ENCODE measurements at places on chromosomes 3 and 15.

DNA sequence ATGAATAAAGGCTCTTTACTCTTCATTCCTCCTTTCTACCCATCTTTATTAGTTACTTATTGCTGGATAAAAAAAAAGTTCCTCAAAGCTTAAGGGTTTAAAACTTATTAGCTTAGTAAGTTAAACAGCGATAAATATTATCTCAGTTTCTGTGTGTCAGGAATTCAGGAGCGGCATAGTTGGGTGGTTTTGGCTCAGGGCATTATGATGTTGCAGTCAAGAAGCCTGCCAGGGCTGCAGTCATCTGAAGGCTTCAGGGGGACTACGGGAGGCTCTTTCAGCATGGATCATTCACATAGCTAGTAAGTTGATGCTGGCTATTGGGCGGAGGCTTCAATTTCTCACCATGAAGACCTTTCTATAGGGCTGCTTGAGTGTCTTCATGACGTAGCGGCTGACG, 1.9 kb upstream of the DLG1 start:
- no peak for DNase-seq

- DNase-seq: no peak
These were observed 124.9 kb downstream of the TMEM266 start for GRCh38 chr15:76184650-76185035.

- DNase-seq: peak; percentile 92
These were observed 25.6 kb downstream of the GYG1 start for GRCh38 chr3:149016669-149017541.

GRCh38 chr3:55484801-55485791, 2.0 kb downstream of the WNT5A start:
- no peak for DNase-seq

GRCh38 chr3:115227461-115227860, 80.4 kb upstream of the ZBTB20 start:
- DNase-seq: no peak

- no peak for DNase-seq
These were observed 394.0 kb downstream of the FOXP1 start for GRCh38 chr3:71189480-71189879.

DNA sequence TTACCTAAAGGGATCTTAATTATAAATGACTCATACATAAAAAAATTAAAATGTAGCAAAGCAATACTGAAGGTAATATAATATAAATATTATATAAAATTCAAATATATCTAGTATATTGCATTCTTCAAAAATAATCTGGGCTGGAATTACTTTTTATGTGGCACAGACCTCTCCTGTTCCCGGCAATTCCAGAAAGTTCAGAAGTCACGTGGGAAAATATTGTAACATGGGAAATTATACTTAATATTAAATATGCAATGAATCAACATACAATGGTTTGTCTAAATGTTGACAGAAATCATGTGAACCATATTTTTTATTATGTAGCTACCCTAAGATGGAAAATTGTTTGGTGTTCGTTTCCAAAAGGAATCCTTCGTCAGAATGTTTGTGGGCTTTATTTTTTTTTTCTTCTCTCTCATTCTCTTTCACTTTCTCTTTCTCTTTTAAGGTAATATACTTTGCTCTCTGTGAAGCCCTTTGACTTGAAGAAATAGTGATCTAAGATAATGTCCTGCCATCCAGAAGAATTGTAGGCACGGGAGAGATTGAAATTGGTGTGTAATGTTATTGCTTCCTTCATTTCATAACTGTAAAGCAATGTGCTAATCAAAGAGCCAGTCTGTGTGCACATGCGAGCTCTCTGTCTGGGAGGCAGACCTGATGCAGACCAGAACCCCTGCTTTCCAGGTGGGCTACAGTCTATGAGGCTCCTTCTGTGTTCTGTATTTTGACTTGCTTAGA, 559.4 kb downstream of the NR2F2 start:
- no peak for DNase-seq

GRCh38 chr15:39287322-39288195, 293.3 kb upstream of the THBS1 start:
- DNase-seq: no peak

- peak; percentile 5 for DNase-seq
These were observed 238.0 kb downstream of the SHOX2 start for GRCh38 chr3:157868196-157868595.

DNA sequence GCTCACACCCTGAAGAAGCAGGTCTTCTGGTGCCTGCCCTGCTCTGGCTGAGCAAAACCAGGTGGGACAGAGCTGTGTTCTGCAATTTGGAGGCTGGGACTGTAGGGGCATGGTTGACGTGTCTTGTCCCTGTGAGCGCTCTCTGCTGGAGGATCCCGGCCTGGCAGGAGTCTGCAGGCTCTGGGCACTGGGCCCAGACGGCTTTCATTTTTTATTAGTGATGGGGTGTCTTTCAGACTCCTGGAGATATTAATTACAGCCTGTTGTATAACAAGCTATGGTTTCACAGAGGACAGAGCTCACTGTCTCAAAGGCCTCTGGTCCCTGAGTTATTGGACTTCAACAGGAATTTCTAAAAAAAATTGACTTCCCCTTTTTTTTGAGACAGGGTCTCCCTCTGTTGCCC, 29.5 kb upstream of the ZNF710 start:
- DNase-seq: peak; percentile 5

DNA sequence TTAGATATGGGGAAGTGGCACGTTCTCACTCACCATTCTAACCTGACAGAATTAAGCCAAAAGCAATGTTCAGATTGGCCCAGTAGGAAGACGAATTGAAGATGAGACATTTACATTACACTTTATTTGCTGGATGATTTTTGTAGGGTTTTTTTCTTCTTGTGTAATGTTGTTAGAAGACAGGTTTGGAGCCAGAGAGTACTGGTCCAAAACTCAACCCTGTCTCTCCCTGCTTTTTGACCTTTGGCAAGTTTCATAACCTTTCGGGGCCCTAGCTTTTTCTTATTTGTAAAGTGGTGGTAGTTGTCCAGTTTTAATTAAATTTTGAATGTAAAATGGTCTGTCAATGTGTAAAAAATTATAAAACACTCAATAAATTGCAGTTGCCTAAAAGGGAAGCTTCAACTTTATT, 29.5 kb downstream of the PDE8A start:
- no peak for DNase-seq

DNA sequence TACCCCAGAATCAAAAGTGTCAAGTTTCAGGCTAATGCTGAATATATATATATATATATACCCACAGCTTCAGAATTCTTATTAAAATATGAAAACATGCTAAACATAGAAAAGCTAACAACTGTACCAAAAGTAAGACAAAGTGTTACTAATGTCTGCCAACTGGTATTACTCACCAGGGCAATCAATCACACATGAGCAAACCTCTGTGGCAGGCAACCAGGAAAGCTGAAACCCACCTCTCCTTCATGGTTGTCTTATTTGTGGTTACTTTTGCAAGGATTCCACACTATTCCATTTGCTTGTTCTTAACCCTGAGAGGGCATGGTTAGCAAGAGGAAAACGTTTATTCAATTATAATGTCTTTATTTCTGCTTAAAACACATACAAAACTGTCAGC, 512.3 kb upstream of the MDFIC2 start:
- no peak for DNase-seq

DNA sequence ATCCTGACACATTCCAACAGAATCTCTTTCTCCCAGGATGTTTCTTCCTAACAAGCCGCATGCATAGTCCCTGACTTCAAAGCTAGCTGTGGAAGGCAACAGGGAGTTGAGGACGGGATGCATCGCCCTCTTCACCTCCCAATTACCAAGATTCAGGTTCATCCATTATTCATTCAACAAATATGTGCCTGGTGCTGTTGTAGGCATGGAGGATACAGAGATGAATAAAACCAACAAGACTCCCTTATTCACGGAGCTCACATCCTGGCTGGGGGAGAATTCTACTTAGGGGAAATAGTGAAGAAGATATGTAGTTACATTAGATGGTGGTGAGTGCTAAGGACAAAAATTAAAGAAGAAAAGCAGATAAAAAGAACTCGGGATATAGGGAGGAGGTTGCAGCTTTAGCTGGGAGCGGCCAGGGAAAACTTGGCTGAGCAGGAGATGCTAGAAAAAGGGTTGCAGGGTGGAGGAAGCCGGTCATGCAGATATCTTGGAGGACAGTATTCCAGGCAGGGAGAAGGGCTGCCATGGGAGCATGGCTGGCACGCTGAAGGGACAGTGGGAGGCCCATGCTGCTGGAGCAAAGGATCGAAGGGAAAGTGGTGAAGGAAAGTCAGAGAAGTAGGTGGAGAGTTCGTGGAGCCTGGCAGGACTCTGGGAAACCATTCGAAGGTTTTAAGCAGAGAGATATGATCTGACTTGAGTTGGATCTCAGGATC, 5.0 kb downstream of the ITGB5 start:
- no peak for DNase-seq

DNA sequence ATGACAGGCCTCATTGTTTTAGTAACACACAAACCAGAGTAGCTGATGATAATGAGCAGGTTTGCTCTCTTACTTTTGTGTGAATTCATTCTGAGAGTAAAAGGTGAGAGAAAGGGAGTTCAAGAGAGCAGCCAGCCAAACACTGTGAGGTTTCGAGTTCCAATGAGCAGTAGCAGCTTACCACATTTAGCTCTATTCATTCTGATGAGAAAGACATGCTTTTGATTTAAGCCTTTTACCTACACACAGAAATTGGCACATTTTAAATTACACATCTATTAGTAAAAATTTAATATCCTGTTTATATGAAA, 28.0 kb downstream of the GLDN start:
- DNase-seq: no peak

DNA sequence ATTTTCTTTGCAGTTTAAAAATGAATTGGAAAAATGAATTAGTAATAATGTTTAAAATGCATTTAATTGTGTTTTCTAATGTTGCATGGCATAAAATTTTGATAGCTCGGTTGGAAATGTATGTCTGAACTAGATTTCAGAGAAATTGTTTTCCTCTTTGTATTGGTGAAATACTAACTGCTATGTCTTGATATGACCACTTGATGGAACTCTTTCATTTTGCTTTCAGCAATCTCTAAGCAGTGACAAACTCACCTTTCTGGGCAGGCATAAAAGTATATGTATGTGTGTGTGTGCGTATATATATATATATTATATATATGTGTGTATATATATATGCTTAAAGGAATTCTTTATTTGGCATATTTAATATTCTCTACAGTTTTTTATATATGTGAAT, 239.3 kb upstream of the ZNF717 start:
- DNase-seq: no peak

DNA sequence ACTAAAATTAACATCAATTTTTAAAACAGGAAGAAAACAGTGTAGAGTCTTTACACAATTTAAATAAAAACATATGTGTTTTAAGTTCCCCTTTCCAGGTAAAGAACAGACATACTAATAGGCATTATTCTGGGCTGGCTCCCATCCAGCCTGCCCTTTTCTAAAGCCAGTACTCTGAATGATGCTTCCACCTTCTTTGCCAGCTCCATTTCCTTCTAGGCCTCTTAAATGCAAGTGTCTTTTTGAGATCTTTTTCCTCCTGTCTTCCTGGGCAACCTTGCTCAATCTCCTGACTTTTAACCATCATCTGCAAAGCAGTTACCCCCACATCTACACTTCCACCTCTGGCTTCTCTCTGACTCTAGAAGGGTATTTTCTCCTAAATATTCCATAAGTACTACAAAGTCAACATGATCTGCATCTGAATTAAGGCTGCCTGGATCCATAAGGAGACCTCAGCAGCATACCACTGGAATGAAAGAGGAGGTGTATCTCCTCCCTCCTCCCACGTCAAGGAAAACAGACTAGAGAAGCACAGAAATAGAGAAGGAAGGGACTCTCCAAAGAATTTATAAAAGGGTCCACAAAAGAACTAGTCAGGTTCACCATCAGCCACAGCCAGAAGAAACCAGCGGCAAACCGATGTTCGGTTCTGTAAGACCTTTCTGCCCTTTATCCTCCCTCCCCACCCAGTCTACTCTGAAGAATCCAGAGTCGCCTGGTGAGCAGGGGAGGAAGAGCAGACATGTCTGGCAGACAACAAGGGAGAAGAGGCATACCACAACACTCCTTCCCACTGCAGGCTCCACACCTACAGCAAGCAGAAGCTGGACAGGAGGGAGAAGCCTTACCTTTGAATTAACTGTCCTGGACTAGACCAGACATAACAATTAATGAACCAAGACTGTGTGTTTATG, 47.1 kb downstream of the GOLIM4 start:
- no peak for DNase-seq

DNA sequence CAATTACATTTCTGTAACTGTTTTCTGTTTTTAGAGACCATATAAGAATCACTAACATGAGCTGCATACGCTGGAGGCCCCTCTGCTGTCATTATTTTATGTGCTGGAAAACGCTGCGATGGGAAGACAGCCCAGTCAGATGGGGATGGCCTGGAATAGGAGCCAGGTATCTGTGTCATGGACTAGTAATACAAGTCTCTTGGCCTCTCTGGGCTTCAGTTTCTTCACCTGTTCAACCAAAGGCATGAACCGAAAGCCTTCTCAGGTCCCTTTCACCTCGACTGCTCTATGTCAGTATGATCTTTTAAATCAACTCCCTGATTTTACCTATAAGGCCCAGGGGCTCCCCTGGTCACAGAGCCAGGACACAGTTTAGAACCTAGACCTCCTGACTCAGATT, 14.6 kb upstream of the RFTN1 start:
- no peak for DNase-seq

- no peak for DNase-seq
These were observed 151.1 kb downstream of the RBPMS2 start for GRCh38 chr15:64624242-64624641.

DNA sequence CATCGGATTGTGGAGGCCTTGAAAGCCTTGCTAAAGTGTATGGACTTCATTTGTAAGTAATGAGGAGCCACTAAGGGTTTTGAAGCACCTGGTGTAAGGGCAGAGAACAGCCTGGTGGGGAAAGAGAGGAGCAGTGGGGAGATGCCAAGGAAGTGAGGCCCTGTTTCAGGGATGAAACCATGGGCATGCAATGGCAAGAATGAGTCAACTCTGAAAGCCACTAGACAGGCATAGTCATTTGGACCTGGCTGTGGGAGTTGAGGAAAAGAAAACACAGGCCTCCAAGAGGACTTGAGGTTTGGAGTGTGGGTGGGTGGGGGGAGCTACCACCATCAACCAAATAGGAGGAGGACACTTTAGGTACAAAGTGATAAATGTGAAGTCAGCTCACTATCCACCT, 7.6 kb downstream of the XCR1 start:
- DNase-seq: no peak

- DNase-seq: no peak
These were observed 204.4 kb upstream of the C2CD4B start for GRCh38 chr15:62369454-62369853.

All from non-pigmented ciliary epithelial cell (primary cell).